Smooth muscle cell of the coronary artery (primary cell): ENCODE measurements at places on chromosomes 5 and 9. TPM values are rescaled to one million over a fixed set of nuclear protein-coding genes. Genes with fewer than 3 reads are reported as not detected.

Gene RANBP17
- 2.7 and 6.2 TPM in 2 replicates for total RNA-seq

Gene DAB2
- 39.8 and 175 TPM in 2 replicates for total RNA-seq

Gene MARCHF6
- total RNA-seq: 42.5 and 105 TPM in 2 replicates

Gene CDKN2B
- total RNA-seq: 11.2 and 60.2 TPM in 2 replicates

Gene PCDHAC1
- under 0.01 and 0.35 TPM in 2 replicates for total RNA-seq

Gene LCN15
- total RNA-seq: not detected in 2 replicates

Gene SARDH
- total RNA-seq: 1.2 and 4.3 TPM in 2 replicates

Gene CATSPER3
- total RNA-seq: 0.08 TPM in 1 of 2 replicates, not detected in the other

Gene GFPT2
- total RNA-seq: 57.2 and 64.9 TPM in 2 replicates
